HCT116 (cell line): ENCODE measurements at places on chromosomes 4 and X. TPM values are rescaled to one million over a fixed set of nuclear protein-coding genes. Genes with fewer than 3 reads are reported as not detected.

APLN gene
- 0.22 TPM for total RNA-seq

RHOXF2B gene
- not detected for total RNA-seq

TRIM61 gene
- 0.15 TPM for total RNA-seq

DUSP21 gene
- not detected for total RNA-seq

CFAP99 gene
- total RNA-seq: 0.42 TPM

RBMXL3 gene
- total RNA-seq: not detected

MAOB gene
- total RNA-seq: 28.2 TPM

DMRTC1 gene
- not detected for total RNA-seq

- no peak overlapping the region for H3K27ac ChIP-seq
- H3K36me3 ChIP-seq: no peaks in the 10 kb centered on the region
- no peak overlapping the region for H3K4me3 ChIP-seq
These were observed 65.0 kb downstream of the ATXN3L start for GRCh38 chrX:13254870-13255269.

- no peaks in the 10 kb centered on the region for H3K4me1 ChIP-seq
- DNase-seq: no peak
- H3K27ac ChIP-seq: no peak overlapping the region
- H3K36me3 ChIP-seq: no peaks in the 10 kb centered on the region
- no peaks in the 10 kb centered on the region for H3K27me3 ChIP-seq
These were observed 153.3 kb upstream of the TBL1X start for GRCh38 chrX:9311421-9312160.

DNA sequence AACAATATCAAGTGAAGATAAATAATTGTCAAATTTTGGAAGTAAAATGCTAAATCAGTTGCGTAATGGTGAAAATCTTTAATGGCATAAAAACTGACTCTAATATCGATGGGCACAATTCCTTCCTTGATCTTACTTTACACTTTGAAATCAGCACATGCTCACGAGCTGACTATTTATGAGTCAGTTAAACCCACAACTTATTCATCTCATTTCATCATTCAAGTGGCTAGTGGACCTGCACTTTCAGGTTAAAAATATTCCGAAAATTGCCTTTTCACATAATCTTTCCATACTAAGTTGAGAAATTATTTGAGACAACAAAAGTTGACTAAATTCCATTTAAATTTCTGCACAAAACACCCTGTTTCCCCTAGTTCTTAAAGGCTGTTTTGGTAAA lies 582.1 kb upstream of the TENM3 start:
- H3K27me3 ChIP-seq: peaks cover 10% of the 10 kb centered on the region; the same call in 1 of the 2 replicates
- no peak overlapping the region for H3K4me3 ChIP-seq
- no peaks in the 10 kb centered on the region for H3K4me1 ChIP-seq
- no peaks in the 10 kb centered on the region for H3K36me3 ChIP-seq

DNA sequence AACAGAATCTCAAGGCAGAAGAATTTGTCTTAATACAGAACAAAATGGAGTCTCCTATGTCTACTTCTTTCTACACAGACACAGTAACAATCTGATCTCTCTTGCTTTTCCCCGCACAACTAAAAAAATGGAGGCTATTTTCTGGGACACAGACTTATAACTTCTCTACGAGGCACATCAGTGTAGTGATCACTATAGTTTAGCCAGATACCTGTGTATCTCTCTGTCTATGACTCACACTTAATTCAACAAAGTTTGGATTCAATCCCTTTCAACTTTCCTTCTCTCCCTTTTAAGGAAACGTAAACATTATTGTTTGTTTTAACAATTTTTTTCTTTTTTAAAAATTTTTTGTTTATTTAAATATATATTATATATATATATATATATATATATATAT lies 29.4 kb downstream of the APELA start:
- no peaks in the 10 kb centered on the region for H3K4me1 ChIP-seq
- H3K36me3 ChIP-seq: no peaks in the 10 kb centered on the region
- H3K27me3 ChIP-seq: no peaks in the 10 kb centered on the region
- H3K4me3 ChIP-seq: no peak overlapping the region
- no peak overlapping the region for H3K27ac ChIP-seq

DNA sequence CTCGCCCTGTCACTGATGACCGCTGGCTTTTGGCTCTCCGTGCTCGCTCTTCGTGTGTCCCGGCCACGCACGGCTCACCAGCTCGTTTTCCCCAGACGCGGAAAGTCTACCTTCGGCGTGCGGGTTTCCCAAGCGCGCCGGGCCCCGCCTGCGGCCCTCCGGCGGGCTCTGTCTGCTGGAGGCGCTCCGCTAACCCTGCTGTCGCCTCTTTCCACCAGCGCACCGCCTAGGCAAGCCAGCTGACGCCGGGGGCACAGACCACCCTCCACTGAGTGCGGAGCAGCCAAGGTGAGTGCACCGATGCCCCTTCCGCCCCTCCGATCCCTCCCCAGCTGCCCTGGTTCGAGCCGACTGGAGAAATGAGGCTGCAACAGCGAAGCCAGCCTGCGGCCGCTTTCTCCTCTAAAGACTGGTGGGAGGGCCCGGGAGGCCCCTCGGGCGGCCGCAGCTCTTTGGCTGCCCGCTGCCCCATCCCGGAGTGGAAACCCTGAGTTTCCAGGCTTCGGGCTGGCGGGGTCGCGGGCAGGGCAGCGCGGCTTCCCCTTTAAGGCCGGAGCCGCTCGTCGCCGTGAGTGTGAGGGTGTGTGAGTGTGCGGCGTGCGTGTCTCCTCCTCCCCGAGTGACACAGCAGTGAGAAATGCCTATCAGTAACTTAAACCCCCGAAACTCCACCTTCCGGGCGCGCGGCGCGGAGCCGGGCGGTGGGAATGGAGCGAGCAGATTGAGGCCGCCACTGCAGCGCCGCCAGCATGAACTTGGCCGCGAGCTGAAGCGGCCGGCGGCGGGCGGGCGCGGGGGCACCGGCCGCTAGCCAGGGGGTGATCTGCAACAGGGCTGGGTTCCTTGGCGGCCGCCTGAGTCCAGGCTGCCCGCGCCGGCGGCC lies at the start of gene MAMLD1:
MAMLD1 (plus strand) TSS at position 719 of the 883 bp plus-strand sequence. CDS start 82,200 bp downstream, outside the sequence.
- H3K27ac ChIP-seq: peak within 1 kb of the TSS; percentile 8; the same call in 1 of the 2 replicates
- H3K27me3 ChIP-seq: no peaks in the 10 kb centered on the region
- H3K4me3 ChIP-seq: peak within 1 kb of the TSS; percentile 64
- peak; percentile 51 for DNase-seq
- no peaks in the 10 kb centered on the region for H3K36me3 ChIP-seq
- 0 out of 2 replicates have a peak, but pooled peaks cover 2% of the 10 kb centered on the region for H3K4me1 ChIP-seq

GRCh38 chrX:137236837-137237236 lies 203.0 kb upstream of the GPR101 start:
- no peaks in the 10 kb centered on the region for H3K36me3 ChIP-seq
- no peak for DNase-seq
- H3K27me3 ChIP-seq: no peaks in the 10 kb centered on the region
- H3K27ac ChIP-seq: no peak overlapping the region
- H3K4me3 ChIP-seq: no peak overlapping the region

- DNase-seq: no peak
- H3K27ac ChIP-seq: no peak overlapping the region
- H3K4me3 ChIP-seq: no peak overlapping the region
These were observed 81.3 kb downstream of the STOX2 start for GRCh38 chr4:183986291-183986970.

DNA sequence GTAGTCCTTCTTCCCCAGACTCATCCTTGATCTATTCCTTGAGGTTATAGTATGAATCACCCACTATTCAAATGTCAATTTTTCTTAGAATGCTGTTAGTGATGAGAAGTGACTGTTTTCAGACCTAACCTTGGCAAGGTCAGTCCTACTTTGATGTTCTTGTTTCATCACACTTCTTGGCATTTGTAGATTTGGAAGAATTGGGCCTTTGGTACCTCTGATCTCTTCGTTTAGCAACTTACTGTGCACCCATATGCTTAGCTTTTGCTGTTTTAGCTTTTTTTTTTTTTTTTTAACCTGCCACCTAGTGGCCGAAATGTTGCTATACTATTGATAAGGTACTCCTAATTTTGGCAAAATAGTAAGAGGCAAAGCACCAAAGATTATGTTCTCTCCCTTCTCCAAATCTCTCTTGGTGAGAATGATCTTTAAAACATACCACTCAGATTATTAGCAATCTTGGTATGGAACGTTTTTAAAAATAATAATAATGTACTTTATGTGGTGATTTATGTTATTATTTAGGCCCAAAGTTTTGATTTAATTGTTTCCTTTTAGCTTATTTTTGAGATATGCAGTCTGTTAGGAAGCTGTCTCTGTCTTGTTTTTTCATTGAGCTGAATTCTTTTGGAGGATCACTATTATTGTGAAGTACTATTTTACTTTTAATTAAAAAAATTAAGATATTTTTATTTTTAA lies 16.6 kb downstream of the DCK start:
- H3K4me3 ChIP-seq: no peak overlapping the region
- no peak overlapping the region for H3K27ac ChIP-seq
- H3K36me3 ChIP-seq: no peaks in the 10 kb centered on the region

DNA sequence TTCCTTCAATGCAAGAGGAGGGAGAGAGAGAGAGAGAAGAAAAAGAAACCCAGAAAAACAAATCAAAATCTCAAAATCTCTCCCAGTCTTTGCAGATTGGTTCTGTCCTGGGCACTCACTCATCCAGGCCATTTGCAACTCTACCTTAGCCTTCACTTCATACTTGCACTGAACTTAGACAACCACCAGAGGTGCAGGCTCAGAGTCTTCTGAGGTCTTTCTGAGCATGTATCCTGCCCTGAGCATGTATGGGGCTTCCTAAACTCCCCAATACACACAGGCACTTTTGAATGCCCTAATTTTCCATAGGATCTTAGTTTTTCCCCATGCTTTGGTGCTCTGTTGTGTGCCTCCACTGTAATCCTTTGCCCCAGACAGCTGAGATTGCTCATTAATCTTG lies 2.9 kb downstream of the CFI start:
- peaks cover 5% of the 10 kb centered on the region; the same call in 1 of the 2 replicates for H3K4me1 ChIP-seq
- H3K4me3 ChIP-seq: no peak overlapping the region
- H3K36me3 ChIP-seq: no peaks in the 10 kb centered on the region
- no peak for DNase-seq
- no peaks in the 10 kb centered on the region for H3K27me3 ChIP-seq
- no peak overlapping the region for H3K27ac ChIP-seq

GRCh38 chr4:125111323-125111722 lies 203.4 kb upstream of the FAT4 start:
- H3K27ac ChIP-seq: no peak overlapping the region
- H3K4me1 ChIP-seq: no peaks in the 10 kb centered on the region
- no peaks in the 10 kb centered on the region for H3K27me3 ChIP-seq
- DNase-seq: no peak
- H3K36me3 ChIP-seq: no peaks in the 10 kb centered on the region

GRCh38 chr4:140395668-140396067 lies 22.2 kb downstream of the SCOC start:
- H3K27ac ChIP-seq: no peak overlapping the region
- no peak overlapping the region for H3K4me3 ChIP-seq
- no peaks in the 10 kb centered on the region for H3K4me1 ChIP-seq
